ENCODE measurements at places on chromosomes 16 and 17. TPM values are rescaled to one million over a fixed set of nuclear protein-coding genes. Genes with fewer than 3 reads are reported as not detected.
A peak's percentile ranks its signal among the peaks of the same experiment; 100 is the strongest.

GRCh38 chr17:68564415-68565111 is 36.6 kb downstream of the FAM20A start:
- peaks cover 3% of the 10 kb centered on the region for H3K4me1 ChIP-seq
- H3K27me3 ChIP-seq: no peaks in the 10 kb centered on the region
- H3K4me3 ChIP-seq: no peak overlapping the region
- H3K27ac ChIP-seq: no peak overlapping the region
- no peak for DNase-seq
- H3K36me3 ChIP-seq: no peaks in the 10 kb centered on the region

The CYTH1 gene
- 65.1 TPM for total RNA-seq

DNA sequence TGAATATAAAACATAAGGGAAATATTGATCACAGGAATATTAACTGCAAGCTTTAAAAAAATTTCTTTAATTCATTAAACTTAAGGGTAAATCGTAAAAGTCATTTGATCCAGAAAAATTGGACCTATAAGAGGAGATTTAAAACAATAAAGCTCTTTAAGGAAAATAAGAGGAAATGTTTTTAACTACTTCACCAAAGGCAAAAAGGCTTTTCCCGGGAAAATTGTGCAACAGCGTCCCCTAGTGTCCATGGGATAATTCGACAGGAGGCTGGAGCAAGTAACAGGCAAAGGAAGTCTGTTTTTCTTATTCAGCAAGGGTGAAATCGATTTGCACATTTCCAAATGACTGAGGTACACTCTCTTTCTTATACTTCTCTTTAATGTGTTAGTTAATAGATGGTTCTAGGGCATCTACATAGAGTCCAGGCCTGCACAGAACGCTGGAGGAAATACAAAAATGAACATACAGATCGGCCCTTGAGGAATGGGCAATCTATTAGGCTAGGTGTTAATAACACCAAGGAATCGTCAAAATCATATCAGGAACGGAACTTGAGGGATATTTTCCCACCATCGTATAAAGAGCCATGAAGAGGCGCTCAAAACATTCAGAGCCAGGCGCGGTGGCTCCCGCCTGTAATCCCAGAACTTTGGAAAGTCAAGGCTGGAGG is 61.4 kb downstream of the ZNF18 start:
- no peak overlapping the region for H3K4me3 ChIP-seq
- DNase-seq: peak; percentile 55
- no peaks in the 10 kb centered on the region for H3K36me3 ChIP-seq
- H3K27me3 ChIP-seq: no peaks in the 10 kb centered on the region

The PRSS33 gene
- not detected for total RNA-seq

The CLEC18B gene
- total RNA-seq: not detected

DNA sequence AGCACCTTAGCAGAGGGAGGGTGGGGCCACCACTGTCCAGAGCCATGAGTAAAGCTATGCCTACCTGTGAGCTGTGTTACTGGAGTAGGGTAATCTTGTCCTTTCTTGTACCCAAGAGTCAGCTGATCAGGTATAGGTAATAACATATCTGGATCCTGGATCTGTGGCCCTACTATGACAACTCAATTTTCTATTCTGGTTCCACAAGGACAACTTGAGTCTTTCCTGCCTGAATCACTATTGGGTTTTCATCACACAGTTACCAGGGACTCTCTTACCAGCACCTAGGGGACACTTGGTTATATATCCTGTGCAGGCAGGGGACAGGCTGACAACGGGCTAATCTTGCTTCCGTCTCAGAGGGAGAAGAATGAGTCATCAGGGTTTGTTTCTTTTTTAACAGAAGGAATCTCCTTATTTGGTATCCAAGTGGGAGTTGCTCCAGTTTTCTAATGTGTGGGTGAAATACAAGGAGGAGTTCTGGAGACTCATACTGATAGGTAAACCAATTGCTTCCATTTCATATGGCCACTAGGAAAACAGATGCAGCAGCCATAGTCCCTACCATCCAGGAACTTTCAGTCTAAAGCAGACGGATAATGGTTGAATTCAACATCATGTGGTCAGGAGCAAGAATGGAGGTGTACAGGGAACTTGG is 6.8 kb downstream of the ZNF267 start:
- H3K27ac ChIP-seq: peak overlapping the region; percentile 37
- no peaks in the 10 kb centered on the region for H3K27me3 ChIP-seq
- no peak for DNase-seq
- no peak overlapping the region for H3K4me3 ChIP-seq
- H3K4me1 ChIP-seq: peaks cover 75% of the 10 kb centered on the region

GRCh38 chr16:55324285-55325079 is 479 bp downstream of the IRX6 start:
- peak; percentile 13 for DNase-seq
- H3K36me3 ChIP-seq: no peaks in the 10 kb centered on the region
- no peaks in the 10 kb centered on the region for H3K4me1 ChIP-seq
- H3K27ac ChIP-seq: no peak overlapping the region

The LGALS9B gene
- 0.94 TPM for total RNA-seq

The MT4 gene
- not detected for total RNA-seq

The KRT28 gene
- total RNA-seq: not detected

The SUPT4H1 gene
- total RNA-seq: 69.0 TPM

The NKD1 gene
- 23.0 TPM for total RNA-seq

DNA sequence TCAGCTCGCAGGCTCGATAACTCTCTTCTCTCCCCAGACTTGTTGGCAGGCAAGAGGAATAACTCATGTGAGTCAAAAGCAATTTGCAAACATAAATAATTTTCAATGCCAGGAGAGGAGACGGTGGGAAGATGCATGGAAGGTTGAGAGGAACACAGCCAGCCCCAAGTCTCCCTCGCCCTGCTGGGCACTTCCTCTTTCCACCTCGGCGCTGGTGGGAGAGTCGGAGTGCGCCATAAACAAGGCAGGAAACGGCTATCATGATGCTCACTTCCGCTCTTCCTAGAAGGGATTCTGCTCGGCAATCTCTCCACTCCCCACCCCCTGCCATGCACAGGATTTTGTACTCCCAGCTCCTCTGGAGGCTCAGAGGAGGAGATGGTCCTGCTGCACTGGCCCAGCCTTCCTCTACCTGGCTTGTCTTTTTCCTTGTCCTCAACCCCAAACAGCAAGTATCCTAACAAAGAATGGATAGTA is 13.0 kb downstream of the CBX4 start:
- H3K36me3 ChIP-seq: no peaks in the 10 kb centered on the region
- no peak for DNase-seq
- no peak overlapping the region for H3K27ac ChIP-seq
- H3K4me3 ChIP-seq: no peak overlapping the region
- H3K4me1 ChIP-seq: peaks cover 1% of the 10 kb centered on the region

DNA sequence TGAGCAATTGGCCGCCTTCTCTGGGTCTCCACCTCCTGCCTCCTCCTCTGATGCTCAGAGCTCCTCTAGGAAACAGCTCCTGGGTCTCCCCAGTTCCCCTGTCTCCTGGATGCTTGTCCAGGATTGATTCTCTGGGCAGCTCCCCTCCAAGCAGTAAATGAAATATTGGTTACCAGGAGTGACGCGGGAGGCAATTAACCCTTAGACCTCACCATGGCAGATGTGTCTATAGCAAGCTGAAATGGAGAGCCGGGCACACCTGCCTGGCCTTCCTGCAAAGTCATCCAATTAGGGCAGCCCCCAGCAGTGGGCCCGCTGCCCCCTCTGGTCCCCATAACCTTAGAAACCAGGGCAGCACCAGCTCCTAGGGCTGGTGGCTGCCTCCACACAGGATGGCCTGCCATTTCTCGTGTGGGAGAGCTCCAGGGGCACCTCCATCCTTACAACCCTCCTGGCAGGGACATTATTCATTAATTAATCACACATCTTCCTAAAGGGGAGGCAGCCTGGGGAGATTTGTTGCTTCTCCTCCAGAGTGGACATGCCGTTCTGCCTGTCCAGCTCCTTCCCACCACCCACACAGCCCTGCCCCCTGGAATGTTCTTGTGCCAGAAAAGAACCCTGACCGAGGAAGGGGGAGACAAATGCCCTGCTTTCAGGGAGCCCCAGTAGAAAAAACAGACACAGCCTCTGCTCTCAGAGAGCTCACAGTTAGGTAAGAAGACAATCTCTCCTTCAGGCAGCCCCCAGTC is 8.3 kb upstream of the KIF18B start:
- peaks cover 18% of the 10 kb centered on the region for H3K27me3 ChIP-seq
- H3K27ac ChIP-seq: no peak overlapping the region
- H3K4me1 ChIP-seq: peaks cover 10% of the 10 kb centered on the region

GRCh38 chr16:19118938-19119431 is 5.2 kb downstream of the ITPRIPL2 start:
- peaks cover 30% of the 10 kb centered on the region for H3K36me3 ChIP-seq
- DNase-seq: no peak
- peaks cover 8% of the 10 kb centered on the region for H3K27me3 ChIP-seq
- H3K27ac ChIP-seq: peak overlapping the region; percentile 91
- peak overlapping the region; percentile 18 for H3K4me3 ChIP-seq

The GNGT2 gene
- total RNA-seq: 4.8 TPM

The LITAFD gene
- total RNA-seq: not detected

The OR1F1 gene
- not detected for total RNA-seq

DNA sequence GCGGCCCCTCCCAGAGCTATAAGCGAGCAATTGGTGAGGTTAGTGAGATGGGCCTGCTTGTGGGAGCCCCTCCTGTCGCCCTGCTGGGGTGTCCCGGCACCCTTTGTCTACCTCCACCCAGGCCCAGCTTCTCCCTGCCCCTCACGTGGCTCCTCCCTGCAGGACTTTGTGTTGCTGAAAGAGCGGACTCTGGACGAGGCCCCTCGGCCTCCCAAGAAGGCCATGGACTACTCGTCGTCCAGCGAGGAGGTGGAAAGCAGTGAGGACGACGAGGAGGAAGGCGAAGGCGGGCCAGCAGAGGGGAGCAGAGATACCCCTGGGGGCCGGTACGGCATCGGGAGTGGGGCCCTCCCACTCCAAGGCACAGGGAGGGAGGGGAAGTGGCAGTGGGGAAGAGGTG is 6.1 kb upstream of the C17orf107 start:
- no peaks in the 10 kb centered on the region for H3K4me1 ChIP-seq
- no peak overlapping the region for H3K4me3 ChIP-seq
- no peak overlapping the region for H3K27ac ChIP-seq
- DNase-seq: no peak

- H3K4me3 ChIP-seq: no peak overlapping the region
- DNase-seq: no peak
- no peaks in the 10 kb centered on the region for H3K27me3 ChIP-seq
- no peak overlapping the region for H3K27ac ChIP-seq
Measured at GRCh38 chr17:53492532-53492931, 330.2 kb upstream of the KIF2B start.

- H3K4me1 ChIP-seq: peaks cover 21% of the 10 kb centered on the region
Measured at GRCh38 chr17:57849163-57849873, 526 bp downstream of the MRPS23 start.

The PDK2 gene
- 32.0 TPM for total RNA-seq

The KRT32 gene
- total RNA-seq: not detected

The PPM1E gene
- 0.21 TPM for total RNA-seq

The PTGES3L gene
- total RNA-seq: 0.65 TPM

DNA sequence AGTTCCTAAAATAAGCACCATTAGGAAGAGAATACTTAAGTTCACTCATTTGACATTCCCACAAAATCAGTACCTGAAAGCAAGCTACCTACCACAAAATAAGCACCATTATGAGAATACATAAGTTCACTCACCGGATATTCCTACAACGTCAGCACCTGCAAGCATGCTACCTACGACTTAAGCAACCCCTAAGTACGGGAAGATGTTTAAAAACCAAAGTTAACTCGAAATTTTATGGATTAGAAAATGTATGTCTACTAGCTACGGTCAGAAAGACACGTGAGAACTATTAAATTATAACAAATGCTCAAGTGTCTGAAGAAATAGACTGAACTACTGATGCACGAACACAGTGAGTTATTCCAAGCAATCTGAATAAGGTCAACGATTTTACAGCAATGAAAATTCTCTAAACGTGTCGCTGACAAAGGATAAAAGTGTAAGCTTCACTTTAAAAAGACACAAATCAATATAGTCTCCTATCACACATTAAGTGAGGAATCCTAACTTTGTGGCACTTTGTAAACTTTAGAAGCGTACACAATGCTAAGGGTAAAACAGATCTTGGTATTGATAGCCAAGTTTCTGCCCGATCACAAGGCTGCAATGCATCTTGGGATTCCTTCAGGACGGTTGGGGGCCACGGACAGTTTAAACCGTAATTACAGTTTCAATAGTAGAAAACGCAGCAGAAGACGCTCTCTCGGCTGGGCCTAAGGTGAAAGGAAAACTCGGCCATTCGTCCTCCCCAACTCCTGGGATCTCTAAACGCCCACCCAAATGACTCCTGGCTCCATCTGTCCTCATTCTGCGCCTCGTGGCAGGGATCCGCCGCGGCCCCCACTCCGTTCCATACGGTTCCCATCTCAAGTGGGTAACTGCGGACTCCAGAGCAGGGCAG is 1.3 kb downstream of the GSPT1 start:
- peak overlapping the region; percentile 85 for H3K4me3 ChIP-seq
- H3K4me1 ChIP-seq: peaks cover 50% of the 10 kb centered on the region
- H3K27ac ChIP-seq: peak overlapping the region; percentile 95

DNA sequence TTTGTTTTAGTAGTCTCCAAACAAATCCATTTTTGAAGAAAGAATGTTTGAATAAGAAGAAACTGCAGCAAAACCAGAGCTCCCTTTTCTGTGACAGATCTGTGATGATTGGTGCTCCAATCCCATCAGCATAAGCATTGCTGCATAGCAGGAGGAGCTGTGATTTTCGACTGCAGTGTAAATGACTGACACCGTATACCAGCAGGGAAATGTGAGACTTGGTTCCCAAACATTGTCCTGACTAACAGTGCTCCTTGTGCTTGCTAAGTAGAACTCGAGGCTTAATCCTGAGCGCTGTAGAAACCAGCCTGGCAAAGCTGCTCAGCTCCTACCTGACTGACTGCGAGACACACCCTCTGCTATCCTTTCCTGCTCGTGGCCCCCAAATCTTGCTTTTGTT is 57.2 kb downstream of the NUP93 start:
- no peak overlapping the region for H3K4me3 ChIP-seq
- DNase-seq: no peak
- H3K36me3 ChIP-seq: no peaks in the 10 kb centered on the region
- no peak overlapping the region for H3K27ac ChIP-seq
- H3K4me1 ChIP-seq: no peaks in the 10 kb centered on the region

DNA sequence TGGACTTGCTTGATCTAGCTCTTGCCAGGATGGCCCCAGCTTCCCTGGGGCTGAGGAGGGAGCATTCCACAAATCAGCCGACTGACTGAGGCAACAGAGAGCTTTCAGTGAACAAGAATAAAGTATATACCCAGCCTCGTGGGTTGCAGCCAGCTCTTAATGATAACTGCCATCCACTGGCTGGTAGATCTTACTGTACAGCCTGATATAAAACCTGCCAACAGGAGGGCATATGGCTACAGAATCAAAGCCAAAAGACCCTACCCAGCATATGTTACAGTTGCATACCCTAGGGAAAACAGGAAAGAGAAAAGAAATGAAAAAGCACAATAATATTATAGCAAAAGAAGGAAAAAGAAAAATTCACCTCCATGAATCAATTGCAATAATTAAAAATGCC is 775.9 kb upstream of the KIF2B start:
- H3K36me3 ChIP-seq: no peaks in the 10 kb centered on the region
- H3K4me3 ChIP-seq: no peak overlapping the region
- no peaks in the 10 kb centered on the region for H3K4me1 ChIP-seq
- no peak overlapping the region for H3K27ac ChIP-seq

The SLC6A2 gene
- not detected for total RNA-seq

The METTL22 gene
- total RNA-seq: 28.2 TPM

Measured in left lung (tissue), 14 donors.